ENCODE measurements at places on chromosomes 5 and 9. TPM values are rescaled to one million over a fixed set of nuclear protein-coding genes. Genes with fewer than 3 reads are reported as not detected.

FABP6 gene
- total RNA-seq = 1.9 TPM

MAP1B gene
- 85.9 TPM for total RNA-seq

PCDHGA8 gene
- 1.1 TPM for total RNA-seq

FOXD4L6 gene
- not detected for total RNA-seq

KIF24 gene
- 2.5 TPM for total RNA-seq

DNA sequence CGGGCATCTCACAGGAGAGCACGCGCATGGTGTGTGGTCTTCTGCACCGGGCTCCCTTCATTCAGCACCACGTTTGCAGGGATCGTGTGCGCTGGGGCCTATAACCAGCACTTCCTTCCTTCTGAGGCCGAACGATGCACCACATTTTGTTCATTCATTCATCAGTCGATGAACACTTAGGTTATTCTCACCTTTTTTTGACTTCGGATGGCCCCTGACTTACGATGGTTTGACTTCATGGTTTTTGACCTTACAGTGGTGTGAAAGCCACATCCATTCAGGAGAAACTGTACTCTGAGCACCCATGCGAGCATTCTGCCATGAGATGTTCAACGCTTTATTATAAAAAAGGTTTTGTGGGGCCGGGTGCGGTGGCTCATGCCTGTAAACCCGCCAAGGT, 27.5 kb downstream of the TSPAN17 start:
- DNase-seq = no peak

DNA sequence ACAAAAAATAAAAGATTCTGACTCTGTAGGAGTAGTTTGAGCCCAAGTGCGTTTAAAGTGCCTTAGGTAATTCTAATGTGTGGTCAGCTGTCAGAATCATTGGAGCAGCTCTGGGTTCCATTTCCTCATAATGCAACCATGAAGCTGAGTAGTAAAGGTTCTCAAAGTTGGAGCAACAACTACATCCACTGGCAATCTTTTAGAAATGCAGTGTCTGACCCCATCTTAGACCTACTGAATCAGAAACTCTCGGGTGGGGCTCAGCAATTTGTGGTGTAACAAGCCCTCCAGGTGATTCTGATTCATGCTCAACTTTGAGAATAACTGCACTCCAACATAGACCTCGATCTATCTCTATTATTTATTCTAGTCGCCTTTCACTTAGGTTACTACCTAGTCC, 7.6 kb upstream of the ALDH1A1 start:
- no peak for DNase-seq

- no peak for DNase-seq
These were observed 198.3 kb downstream of the PLK2 start for GRCh38 chr5:58261605-58262004.

- DNase-seq = no peak
These were observed 108.7 kb upstream of the PRLR start for GRCh38 chr5:35339006-35339405.

- no peak for DNase-seq
These were observed 16.4 kb downstream of the BTNL9 start for GRCh38 chr5:181056431-181056830.

GRCh38 chr5:124574521-124575436, 171.7 kb downstream of the ZNF608 start:
- no peak for DNase-seq

DNA sequence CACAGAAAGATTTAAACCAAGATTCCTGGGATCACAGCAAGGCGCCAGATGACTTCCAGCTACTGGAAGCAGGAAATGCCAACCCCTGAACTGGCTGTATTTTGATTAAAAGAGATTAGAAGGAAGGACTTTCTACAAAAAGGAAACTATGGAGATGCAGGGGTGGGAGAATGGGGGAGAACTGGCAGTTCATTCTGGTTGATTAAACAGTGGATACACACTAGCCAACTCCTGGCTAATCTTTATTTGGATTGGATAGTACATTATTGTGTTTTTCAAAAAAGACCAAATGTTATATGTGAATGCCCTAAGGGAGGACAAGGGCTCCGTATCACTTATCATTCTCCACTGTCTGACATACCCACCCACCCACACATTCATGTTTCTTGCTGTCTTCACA, 93.2 kb downstream of the CDO1 start:
- no peak for DNase-seq

All from endodermal cell (in vitro differentiated cells).